ENCODE measurements at places on chromosomes 11 and 22. TPM values are rescaled to one million over a fixed set of nuclear protein-coding genes. Genes with fewer than 3 reads are reported as not detected.

The LGR4 gene
- 33.4 TPM for total RNA-seq

The C11orf21 gene
- not detected for total RNA-seq

The PCSK7 gene
- total RNA-seq, result 41.6 TPM

The XRCC6 gene
- total RNA-seq, result 386 TPM

The OR2D2 gene
- total RNA-seq, result not detected

The PRR33 gene
- not detected for total RNA-seq

The TBC1D22A gene
- total RNA-seq, result 40.3 TPM

The LRRC74B gene
- total RNA-seq, result 0.25 TPM

The HBE1 gene
- 1.4 TPM for total RNA-seq

DNA sequence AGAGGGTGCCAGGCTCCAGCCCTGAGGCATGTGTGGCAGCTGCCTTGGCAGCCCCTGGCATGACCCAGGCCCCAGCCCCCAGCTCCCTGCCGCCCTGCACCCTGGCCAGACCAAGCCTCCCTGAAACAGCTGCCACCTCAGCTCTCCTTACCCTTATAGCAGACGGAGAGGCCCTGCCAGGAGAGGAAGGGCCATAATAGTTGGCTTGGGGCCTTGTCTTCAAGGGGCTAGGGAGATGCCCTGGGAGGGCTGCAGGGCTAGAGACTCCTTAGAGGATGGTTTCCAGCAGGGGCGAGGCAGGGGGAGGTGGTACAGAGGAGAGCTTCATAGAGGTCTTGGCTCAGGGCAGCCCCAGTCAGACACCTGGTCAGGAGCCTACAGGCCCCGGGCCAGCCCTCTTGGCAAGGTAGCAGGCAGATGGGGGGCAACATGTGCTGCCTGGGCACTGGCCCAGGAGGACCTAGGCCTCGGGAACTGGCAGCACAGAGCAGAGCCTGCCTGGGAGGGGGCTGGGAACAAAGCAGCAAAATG, 13.0 kb downstream of the SMTN start:
- H3K27me3 ChIP-seq, result no peaks in the 10 kb centered on the region
- no peaks in the 10 kb centered on the region for H3K4me1 ChIP-seq
- H3K4me3 ChIP-seq, result no peak overlapping the region
- H3K36me3 ChIP-seq, result no peaks in the 10 kb centered on the region
- no peak overlapping the region for H3K27ac ChIP-seq

DNA sequence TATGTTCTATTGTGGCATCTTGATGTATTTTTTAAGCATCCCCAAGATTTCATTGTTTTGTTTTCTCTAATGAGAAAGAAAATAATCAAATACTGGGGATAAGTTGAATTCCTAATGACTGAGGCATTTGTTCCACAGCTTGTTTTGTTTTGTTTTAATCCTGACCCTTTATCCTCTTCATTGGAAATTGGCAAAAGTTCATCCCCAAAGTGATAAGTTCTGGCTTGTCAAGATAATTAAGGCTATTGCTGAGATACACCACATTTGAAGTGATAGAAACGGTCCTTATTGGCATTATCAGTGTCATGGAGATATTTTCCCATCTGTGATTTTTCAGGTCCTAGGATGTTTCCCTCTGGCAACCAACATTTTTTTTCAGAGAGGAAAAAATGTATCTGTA, 65.0 kb downstream of the SLC36A4 start:
- H3K27ac ChIP-seq, result no peak overlapping the region
- no peak for DNase-seq
- no peaks in the 10 kb centered on the region for H3K4me1 ChIP-seq
- H3K4me3 ChIP-seq, result no peak overlapping the region
- no peaks in the 10 kb centered on the region for H3K27me3 ChIP-seq

DNA sequence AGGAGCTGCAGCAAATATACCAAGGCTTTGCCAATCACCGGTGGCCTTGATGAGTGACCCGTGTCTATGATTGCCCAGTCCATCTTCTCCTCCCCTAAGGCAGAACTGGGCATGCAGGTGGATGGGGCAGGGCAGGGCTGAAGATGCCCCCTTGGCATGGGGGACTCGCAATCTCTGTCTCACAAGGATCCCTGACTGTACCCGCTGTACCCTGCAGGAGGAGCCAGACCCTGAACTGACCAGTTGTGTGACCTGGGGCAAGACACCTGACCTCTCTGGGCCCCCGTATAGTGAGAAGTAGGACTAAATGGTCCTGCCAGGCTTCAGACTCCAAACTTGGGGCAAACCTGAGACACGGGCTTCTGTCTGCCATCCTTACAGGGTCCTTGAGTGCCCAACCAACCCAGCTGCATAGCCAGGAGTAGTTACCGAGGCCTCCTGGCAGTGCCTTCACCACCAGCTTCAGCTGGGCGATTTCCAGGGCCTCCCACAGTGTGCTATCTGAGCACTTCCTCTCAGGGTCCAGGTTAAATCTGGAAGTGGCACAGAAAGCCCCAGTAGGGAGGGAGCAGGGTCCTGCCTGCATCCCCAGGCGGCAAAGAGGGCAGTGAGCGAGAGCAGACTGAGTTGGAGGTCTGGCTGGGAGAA, 6.4 kb upstream of the KCNJ11 start:
- H3K27me3 ChIP-seq, result peaks cover 26% of the 10 kb centered on the region
- H3K4me1 ChIP-seq, result no peaks in the 10 kb centered on the region
- no peaks in the 10 kb centered on the region for H3K36me3 ChIP-seq
- no peak overlapping the region for H3K4me3 ChIP-seq
- no peak for DNase-seq
- no peak overlapping the region for H3K27ac ChIP-seq

GRCh38 chr11:56841210-56841810, 92.8 kb upstream of the OR9G4 start:
- H3K27ac ChIP-seq, result no peak overlapping the region
- DNase-seq, result peak; percentile 52
- H3K36me3 ChIP-seq, result no peaks in the 10 kb centered on the region
- H3K4me3 ChIP-seq, result no peak overlapping the region

DNA sequence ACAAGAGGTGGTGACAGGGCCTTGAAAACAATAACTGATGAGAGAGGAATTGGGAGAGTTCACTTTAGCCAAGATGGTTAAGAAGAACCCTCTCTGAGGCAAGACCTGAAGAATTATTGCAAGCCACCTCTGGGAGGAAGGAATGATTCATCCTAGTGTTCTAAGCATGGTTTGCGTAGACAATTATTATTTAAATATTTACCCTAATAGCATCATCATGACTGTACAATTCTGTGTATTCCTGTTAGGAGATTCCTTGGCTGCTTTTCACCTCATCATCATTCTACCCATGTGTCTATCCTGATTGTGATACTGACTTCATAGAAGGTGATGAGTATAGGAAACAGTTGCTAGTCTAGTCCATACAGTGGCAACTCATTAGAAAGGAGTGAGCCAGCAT, 264.4 kb downstream of the DDX10 start:
- no peaks in the 10 kb centered on the region for H3K36me3 ChIP-seq
- no peaks in the 10 kb centered on the region for H3K27me3 ChIP-seq
- H3K4me1 ChIP-seq, result peaks cover 16% of the 10 kb centered on the region
- H3K27ac ChIP-seq, result peak overlapping the region; percentile 80
- no peak overlapping the region for H3K4me3 ChIP-seq
- DNase-seq, result no peak

- H3K4me3 ChIP-seq, result no peak overlapping the region
- H3K27me3 ChIP-seq, result no peaks in the 10 kb centered on the region
- peak; percentile 74 for DNase-seq
Measured at GRCh38 chr11:130677486-130678153, 229.2 kb downstream of the ADAMTS15 start.

DNA sequence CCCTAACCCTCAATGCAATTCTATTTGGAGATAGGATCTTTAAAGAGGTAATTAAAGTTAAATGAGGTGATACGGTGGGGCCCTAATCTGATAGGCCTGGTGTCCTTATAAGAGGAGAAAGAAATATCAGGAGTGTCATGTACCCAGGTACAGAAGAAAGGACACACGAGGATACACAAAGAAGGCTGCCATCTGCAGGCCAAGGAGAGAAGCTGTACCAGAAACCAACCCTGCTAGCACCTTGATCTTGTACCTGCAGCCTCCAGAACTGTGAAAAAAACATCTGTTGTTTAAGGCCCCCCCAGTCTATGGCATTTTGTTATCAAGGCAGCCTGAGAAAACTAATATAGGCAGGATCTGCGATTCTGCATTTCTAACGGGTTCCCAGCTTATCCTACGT, 44.2 kb downstream of the FBXO7 start:
- H3K4me3 ChIP-seq, result no peak overlapping the region
- H3K4me1 ChIP-seq, result no peaks in the 10 kb centered on the region
- DNase-seq, result peak; percentile 34
- no peaks in the 10 kb centered on the region for H3K36me3 ChIP-seq

GRCh38 chr22:49239264-49240015, 588.2 kb downstream of the BRD1 start:
- DNase-seq, result no peak
- H3K4me1 ChIP-seq, result no peaks in the 10 kb centered on the region
- H3K36me3 ChIP-seq, result no peaks in the 10 kb centered on the region
- no peak overlapping the region for H3K27ac ChIP-seq
- peaks cover 80% of the 10 kb centered on the region for H3K27me3 ChIP-seq
- no peak overlapping the region for H3K4me3 ChIP-seq

GRCh38 chr11:12961615-12962014, 47.5 kb upstream of the RASSF10 start:
- H3K4me3 ChIP-seq, result no peak overlapping the region
- no peak overlapping the region for H3K27ac ChIP-seq
- H3K36me3 ChIP-seq, result no peaks in the 10 kb centered on the region
- H3K4me1 ChIP-seq, result no peaks in the 10 kb centered on the region
- no peak for DNase-seq

DNA sequence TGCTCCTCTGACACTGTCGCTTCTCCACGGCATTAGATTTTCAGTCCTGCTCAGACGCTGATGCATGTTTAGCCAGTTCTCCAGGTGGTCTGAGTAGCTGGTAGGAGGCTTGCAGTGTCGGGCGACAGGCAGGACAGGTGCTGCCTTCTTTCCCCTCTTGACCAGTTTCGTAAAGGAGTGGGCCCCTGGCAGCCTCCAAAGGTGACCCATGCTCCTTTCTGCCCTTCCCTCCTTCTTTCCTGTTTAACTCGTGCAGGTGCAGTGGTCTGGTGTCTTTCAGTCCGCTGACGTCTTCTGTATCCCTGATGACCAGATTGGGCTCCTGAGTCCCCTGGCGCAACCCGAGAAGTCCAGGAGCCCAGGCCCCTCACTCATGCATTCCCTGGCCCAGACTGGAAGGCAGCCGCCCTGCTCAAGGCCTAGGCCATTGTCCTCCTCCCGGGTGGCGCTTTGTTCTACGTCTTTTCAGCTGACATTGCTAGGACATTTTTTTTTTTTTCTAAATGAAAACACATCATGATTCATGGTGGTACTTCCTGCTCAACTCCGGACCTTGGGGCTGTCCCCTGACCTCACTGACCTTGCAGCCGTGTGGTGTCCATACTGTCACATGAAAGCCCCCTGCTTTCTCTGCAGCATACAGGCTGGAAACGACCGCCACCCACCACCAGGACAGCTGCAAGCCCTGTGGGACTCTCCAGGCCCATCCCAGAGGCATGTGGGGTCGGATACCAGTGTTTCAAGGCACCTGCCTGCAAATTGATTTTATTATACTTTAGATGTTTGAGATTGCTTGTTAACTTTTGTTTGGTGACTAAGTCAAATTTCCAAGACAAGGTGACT, 25.5 kb upstream of the TXNRD2 start:
- H3K27ac ChIP-seq, result no peak overlapping the region
- H3K27me3 ChIP-seq, result no peaks in the 10 kb centered on the region
- no peak overlapping the region for H3K4me3 ChIP-seq
- peaks cover 15% of the 10 kb centered on the region for H3K4me1 ChIP-seq
- H3K36me3 ChIP-seq, result no peaks in the 10 kb centered on the region
- DNase-seq, result no peak

DNA sequence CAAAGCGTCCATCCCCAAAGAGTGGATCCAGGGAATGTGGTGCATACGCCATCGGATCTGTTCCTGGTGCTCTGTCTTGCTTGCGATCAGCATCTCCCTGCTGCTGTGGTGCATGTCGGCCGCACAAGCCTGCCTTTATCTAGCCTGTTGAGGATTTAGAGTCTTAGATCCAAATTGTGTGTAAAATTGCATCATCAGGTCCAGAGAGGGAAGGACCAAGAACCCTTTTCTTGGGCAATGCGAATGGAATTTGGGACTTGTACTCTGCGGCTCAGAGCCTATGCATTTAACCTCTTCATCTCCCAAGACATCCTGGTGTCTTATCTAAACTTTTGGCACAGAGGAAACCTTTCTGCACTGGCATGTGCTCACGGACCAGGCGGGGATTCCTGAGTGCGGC, 1238.7 kb downstream of the TBC1D22A start:
- peaks cover 96% of the 10 kb centered on the region for H3K27me3 ChIP-seq
- H3K27ac ChIP-seq, result no peak overlapping the region
- no peak for DNase-seq
- H3K4me3 ChIP-seq, result no peak overlapping the region
- H3K36me3 ChIP-seq, result no peaks in the 10 kb centered on the region

DNA sequence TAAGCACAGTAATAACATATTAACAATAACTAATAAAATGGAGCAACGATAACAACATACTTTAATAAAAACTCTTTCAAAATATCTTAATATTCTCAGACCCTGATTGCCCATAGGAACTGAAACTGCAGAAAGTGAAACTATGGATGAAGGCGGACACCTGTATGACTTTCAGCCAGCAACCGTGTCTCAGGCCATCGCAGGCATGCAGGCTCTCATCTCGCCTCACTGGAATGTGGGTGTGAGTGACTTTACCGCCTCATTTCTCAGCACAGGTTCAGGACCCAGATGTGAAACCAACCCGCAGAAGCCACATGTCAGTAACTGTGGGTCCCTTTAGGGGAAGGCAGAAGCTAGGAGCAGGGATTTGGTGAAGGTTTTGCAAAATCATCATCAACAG, 539.1 kb downstream of the FAM181B start:
- H3K36me3 ChIP-seq, result no peaks in the 10 kb centered on the region
- no peak overlapping the region for H3K27ac ChIP-seq
- H3K4me1 ChIP-seq, result no peaks in the 10 kb centered on the region
- H3K4me3 ChIP-seq, result no peak overlapping the region

DNA sequence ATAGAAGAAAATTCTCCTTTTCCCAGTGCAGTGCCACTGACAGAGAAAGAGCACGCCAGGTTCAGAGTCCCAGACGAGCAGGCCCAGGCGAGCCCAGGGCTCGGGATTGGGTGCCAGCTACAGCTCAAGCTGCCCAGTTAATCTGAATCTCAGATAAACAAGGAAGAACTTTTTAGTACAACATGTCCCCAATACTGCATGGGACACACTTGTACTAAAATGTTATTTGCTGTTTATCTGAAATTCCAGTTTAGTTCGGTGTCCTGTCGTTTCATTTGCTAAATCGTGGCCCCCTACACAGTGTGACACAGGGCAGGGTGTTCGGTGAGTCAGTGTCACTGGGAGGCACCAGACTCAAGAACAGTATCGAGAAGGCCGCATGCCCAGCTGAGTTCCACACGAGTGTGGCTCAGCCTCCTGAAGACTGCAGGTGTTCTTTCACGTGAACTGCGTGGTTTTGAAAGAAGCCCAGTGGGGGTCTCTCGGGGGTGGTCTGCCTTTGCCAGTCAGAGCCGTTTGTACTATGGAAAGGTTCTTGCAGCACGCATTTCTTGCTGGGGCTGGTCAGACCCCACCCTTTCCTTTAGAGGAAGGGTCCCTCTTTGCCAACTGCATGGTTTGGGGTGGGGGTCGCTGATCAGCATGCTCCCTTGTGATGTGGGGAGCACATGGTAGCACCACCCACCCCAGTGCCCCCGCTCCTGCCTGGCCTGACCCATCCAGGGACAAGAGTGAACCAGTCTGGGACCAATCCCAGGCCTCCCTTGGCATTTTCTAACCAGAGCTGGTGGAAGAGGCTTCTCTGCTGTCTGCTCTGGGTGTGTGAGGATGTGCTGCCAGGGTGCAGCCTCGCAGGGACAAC, 115.6 kb upstream of the B3GAT1 start:
- H3K27me3 ChIP-seq, result peaks cover 59% of the 10 kb centered on the region
- no peak overlapping the region for H3K4me3 ChIP-seq
- no peak overlapping the region for H3K27ac ChIP-seq
- no peaks in the 10 kb centered on the region for H3K36me3 ChIP-seq
- H3K4me1 ChIP-seq, result no peaks in the 10 kb centered on the region
- DNase-seq, result no peak
